Amniotic stem cell (primary cell): ENCODE measurements at places on chromosomes 6 and 20.
A peak's percentile ranks its signal among the peaks of the same experiment; 100 is the strongest.

DNA sequence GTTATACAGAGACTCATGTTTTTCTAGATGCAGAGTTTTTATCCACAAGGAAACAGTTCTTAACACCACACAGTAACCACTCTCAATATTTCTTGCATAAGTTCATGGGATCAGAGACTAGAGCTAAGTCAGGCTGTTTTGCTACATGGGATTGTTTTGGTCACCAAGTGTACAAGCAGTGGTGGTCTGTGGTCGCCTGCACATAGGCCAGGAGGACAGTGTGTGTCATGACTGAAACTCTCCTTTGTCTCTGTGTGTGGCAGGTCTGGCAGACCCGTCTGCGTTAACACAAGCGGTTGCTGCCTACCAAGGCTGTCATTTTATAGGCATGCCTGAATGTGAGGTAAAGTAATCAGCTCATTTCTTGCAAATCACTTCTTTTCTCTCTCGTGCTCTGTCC, 18.9 kb downstream of the WRNIP1 start:
- DNase-seq = no peak

GRCh38 chr6:53805725-53806124, 10.9 kb downstream of the LRRC1 start:
- DNase-seq = no peak

DNA sequence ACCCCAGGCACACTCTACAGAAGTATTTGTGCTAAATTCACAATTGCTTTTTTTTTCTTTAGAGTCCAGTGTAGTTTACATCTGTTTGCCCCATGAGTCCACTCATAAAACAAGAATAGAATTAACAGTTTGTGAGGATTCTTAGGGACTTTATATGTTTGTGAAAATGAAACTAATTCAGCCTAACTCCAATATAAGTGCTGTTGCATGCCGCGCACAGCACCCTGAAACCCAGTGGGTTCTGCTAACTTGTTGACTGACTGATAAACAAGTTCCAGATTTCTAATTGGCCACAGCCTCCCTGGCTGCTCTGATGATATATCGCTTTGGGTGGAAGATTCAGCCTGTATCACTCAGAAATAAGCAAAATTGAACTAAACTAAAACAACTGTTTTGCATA, 561.4 kb downstream of the PKHD1 start:
- no peak for DNase-seq

- peak; percentile 40 for DNase-seq
Observed at GRCh38 chr6:136791296-136792094, 782 bp downstream of the MAP3K5 start.

- DNase-seq = no peak
Observed at GRCh38 chr6:1890071-1890470, 280.4 kb downstream of the FOXC1 start.

DNA sequence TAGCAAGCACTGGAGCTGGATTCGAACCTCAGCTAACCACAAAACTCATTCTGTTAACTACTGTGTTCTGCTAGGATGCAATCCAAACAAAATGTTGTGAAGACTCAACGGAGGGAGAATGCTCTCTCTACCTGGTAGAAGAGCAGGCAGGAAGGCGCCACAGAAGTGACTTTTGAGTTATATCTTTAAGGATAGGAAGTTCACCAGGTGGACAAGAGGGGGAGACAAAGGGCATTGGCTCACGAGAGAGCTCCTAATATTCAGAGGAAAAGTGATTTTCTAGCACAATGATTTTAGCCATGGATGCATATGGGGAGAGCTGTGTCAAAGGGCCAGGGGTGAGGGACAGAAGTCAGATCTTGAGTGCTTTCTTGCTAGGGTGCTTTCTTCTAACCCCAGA, 108.4 kb upstream of the MAFB start:
- no peak for DNase-seq

DNA sequence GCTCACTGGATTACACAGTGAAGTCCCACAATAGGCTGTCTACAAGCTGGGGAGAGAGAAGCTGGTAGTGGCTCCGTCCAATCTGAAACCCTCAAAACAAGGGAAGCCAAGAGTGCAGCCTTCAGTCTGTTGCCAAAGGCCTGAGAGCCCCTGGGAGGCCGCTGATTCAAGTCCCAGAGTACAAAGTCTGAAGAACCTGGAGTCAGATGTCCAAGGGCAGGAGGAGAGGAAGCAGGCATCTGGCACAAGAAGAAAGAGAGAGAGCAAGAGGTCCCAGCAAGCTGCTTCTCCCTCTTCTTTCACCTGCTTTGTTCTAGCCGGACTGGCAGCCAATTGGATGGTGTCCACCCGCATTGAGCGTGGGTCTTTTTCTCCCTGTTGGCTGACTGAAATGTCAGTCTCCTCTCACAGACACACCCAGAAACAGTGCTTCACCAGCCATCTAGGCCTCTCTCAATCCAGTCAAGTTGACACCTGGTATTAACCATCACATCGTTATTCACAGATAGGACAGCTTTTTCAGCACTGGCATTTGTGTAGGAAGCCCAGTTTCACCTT, 51.2 kb downstream of the CRYBG1 start:
- DNase-seq = no peak

DNA sequence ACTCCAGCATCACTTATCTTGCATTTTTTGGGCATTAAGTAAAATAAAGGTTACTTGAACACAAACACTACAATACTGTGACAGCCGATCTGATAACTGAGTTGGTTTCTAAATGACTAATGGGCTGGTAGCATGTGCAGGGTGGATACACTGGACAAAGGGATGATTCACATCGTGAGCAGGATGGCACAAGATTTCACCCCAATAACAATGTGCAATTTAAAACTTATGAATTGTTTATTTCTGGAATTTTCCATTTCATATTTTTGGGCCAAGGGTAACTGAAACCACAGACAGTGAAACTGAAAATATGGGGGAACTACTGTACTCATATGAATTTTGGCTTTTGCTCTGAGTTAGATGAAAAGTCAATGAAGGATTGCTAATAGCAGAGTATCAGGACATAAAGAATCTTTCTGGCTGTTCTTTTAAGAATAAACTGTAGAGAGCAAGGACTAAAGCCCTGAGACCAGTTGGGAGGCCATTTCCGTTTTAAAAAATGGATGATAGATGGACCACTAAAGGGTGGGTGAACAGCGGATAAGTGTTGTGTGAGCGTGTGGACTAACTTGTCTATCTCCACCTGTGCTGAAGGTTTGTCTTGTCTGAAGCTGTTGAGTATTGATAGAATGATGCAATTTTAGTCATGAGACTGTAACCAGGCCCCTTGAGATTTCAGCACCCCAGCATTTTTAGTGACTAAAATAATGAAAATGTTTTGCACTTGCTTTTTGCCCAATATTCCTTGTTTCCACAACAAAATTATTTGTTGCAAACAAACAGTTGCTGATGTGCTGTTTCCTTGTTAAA, 8.2 kb downstream of the SPINT3 start:
- no peak for DNase-seq

DNA sequence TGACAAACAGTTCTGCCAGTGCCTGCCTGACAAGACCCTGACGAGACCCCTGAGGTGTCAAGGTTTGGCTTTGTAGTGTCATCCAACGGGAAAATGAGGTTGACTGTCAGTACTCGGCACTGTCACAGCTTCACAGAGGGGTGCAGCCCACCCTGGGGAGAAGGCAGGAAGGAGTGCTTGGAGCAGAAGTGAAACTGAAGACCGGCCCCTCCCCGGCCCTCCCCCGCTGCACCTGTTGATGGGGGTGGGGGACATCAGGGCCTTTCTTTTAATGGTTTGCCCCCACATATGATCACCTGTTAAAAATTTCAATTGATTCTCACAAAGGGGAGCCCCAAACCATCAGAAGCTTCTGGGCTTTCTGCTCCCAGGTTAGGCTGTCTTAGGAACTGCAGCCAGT, 6.8 kb downstream of the PMEPA1 start:
- DNase-seq = no peak

DNA sequence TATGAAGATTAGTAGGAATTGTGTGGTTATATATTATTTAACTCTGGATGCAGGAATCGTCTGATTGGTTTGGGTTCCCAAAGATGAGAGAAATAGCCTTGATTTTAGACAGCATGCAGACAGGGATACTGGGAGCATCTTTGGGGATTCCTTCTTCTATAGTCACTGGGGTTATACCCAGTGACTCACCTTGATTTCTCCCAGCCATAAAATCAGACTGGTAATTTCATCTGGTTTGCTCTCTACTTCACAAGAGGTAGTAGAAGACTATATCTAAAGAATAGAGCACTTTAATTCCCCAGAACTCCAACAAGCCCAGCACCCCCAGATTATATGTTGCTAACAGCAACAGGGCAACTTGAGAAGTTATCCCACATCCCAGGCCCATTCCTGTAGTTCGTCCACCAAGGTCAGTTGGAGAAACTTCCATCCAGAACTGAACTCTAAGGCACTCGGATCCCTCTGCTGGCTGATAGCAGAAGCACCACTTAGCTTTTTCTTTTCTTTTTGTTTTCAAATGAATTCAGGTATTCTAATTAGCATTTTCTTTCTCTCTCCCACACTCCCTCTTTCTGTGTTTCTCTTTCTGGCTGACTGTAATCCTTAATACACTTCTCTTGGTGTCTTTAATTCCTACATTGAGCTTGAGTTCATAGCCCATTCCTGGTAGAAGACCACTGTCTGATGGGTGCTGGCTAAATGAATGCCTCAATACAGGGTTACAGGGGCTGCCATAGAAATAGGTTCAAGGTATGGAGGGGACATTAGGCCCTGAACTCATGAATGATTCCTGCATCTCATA, 20.4 kb upstream of the EFHC1 start:
- peak; percentile 40 for DNase-seq

GRCh38 chr20:36573798-36574365, 485 bp downstream of the TGIF2 start:
- DNase-seq = no peak

- DNase-seq = no peak
Observed at GRCh38 chr20:21509597-21510371, 4.1 kb downstream of the NKX2-2 start.

GRCh38 chr6:43103253-43103876, 27.3 kb downstream of the PTK7 start:
- no peak for DNase-seq

GRCh38 chr6:54390362-54390761, 82.1 kb downstream of the TINAG start:
- DNase-seq = no peak

DNA sequence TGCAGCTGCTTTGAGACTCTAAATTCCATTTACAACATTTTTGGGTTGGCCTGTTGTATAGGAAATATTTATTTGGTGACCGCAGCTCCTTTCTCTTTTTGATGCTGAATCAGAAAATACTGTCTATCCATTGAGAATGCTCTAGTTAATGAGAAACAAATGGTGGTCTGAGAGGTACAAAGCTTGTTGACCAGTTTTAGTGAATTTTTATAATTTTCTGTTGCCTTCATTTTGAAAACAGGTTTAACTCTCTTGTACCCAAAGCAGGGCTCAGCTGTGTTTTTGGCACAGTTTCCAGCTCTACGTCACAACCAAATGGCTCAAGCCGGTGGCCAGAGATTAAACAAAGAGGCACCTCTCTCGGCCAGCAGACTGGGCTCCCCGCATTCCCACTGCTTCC, 113.2 kb downstream of the FNDC1 start:
- DNase-seq = no peak

GRCh38 chr20:45971425-45971674, 653 bp downstream of the ZNF335 start:
- DNase-seq = no peak

GRCh38 chr6:30814146-30815040, 69.9 kb upstream of the DDR1 start:
- peak; percentile 59 for DNase-seq

DNA sequence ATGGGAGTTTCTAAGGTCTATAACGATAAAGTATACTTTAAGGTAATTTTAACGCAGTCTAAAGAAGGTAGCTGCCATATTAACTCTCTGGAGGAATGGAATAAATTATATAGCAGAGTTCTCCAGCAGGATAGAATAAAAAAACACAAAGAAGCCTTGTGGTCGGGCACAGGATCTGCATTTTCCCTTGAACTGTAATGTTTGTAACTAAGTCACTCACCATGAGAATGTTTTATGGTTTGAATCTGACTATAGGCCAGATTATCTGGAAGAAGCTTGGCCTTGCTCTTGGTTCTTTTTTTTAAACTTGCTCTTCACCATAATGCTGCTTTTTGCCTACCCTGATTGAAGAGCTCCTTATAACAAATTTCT, 238.8 kb upstream of the NOX3 start:
- DNase-seq = no peak

DNA sequence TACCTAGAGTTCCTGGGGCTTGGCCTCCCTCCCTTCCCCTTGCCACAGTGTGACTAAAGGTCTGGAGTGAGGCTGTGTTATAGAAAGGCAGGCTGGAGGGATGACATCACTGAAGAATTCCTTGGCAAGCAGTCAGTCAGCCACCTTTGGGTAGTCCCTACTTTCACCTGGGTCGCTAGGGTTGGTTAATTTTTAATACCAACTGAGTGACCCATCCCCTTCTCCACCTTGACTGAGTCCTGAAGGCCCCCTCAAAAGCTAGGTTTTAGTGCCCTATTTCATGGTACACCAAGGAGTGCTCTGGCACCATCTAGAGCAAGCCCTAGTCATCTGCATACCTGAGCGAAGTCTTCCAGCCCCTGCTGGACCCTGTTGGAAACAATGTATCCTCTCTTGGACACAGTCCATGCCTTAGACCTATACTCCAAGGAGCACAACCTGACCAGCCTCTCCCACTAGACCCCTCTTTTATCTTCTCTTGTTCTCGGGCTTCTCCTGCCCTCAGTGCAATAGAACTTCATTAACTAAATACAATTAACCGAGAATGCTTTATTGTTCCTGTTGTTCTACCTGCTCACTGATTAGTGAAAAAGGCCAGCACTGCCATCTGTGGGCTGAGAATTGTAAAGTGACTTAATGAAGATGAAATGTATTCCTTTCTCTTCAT, 44.6 kb downstream of the RIN2 start:
- DNase-seq = no peak

DNA sequence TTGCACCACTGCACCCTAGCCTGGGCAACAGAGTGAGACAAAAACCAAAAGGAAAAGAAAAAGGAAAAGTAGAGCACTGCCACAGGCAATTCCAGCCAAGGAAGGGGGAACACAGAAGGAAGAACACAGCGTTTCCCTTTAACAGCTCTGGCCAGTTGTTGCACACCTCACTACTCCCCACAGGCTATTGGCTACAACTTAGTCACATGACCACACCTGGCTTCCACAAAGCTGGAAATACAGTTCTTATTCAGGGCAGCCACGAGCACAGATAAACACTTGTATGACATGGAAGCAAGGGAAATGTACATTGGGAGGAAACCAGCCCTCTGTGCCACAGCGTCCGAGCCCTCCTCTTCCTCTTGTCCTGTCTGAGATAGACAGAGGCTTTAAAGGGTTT, 249.0 kb upstream of the JARID2 start:
- no peak for DNase-seq

- DNase-seq = no peak
Observed at GRCh38 chr6:90241229-90241880, 55.3 kb downstream of the BACH2 start.

- no peak for DNase-seq
Observed at GRCh38 chr20:50487397-50487796, 22.8 kb upstream of the PTPN1 start.

DNA sequence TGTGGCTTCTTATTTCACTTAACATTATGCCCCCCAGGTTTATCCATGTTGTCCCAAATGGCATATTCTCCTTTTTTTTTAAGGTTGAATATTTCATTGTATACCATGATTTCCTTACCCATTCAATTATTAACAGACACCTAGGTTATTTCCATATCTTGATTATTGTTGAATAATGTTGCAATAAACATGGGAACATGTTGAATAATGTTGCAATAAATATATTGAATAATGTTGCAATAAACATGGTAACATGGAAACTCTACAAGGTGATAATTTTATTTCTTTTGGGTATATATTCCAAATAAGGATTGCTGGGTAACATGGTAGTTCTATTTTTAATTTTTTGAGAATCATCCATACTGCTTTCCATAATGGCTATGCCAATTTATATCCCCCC, 648.1 kb downstream of the MMUT start:
- DNase-seq = no peak

- DNase-seq = no peak
Observed at GRCh38 chr6:1406306-1407072, 17.1 kb downstream of the FOXF2 start.
